ENCODE measurements at places on chromosomes 5 and 9.

- DNase-seq, result no peak
- no peaks in the 10 kb centered on the region for H3K27me3 ChIP-seq
- no peak overlapping the region for H3K4me3 ChIP-seq
- no peaks in the 10 kb centered on the region for H3K36me3 ChIP-seq
Measured at GRCh38 chr9:85055506-85056202, 386.1 kb downstream of the NTRK2 start.

GRCh38 chr5:86885489-86886230, 267.9 kb downstream of the COX7C start:
- DNase-seq, result no peak
- no peak overlapping the region for H3K4me3 ChIP-seq
- H3K27me3 ChIP-seq, result peaks cover 2% of the 10 kb centered on the region
- H3K36me3 ChIP-seq, result no peaks in the 10 kb centered on the region
- no peaks in the 10 kb centered on the region for H3K4me1 ChIP-seq

DNA sequence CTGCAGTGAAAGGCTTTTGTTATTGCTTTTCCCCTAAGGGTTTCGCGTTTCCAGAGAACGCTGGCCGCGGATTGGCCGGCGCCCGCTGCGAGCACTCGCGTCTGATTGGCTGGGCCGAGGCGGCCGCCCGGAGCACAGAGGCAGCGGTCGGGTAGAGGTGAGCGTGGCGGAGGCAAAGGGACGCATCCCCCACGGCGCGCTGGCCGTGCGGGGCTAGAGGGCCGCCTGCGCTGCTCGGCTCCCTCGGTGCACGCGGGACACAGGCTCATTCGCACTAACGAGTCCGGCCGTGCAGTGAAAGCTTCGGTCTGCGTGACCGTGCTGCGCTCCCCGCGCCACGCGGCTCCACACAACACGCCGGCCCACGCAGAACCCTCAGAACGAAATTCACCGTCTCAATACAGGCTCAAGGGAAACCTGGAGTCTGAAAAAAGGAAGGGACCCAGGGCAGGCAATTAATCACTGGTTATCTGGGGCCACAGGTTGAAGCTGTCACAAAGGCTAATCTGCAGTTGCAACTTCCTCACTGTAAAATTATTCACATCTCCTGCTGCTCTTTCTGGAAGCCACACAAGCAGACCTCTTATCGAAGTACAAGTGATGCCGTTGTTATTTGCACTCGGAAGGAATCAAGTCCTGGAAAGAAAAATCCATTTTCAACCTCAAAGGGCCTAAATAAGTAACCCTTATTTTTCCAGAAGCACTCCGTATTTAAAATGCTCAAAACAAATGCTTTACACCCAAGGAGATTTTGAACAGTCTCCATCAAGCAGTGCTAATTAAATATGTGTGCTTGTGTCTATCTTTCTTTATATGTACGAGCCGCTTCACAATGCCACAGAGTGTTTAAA, 94.6 kb downstream of the ZNF608 start:
- no peaks in the 10 kb centered on the region for H3K27me3 ChIP-seq
- H3K27ac ChIP-seq, result peak overlapping the region; percentile 72
- peaks cover 55% of the 10 kb centered on the region for H3K4me1 ChIP-seq
- DNase-seq, result peak; percentile 53
- peak overlapping the region; percentile 84 for H3K4me3 ChIP-seq
- peaks cover 7% of the 10 kb centered on the region for H3K36me3 ChIP-seq

- no peak overlapping the region for H3K4me3 ChIP-seq
- H3K4me1 ChIP-seq, result no peaks in the 10 kb centered on the region
- no peak for DNase-seq
- H3K36me3 ChIP-seq, result no peaks in the 10 kb centered on the region
- peaks cover 5% of the 10 kb centered on the region for H3K27me3 ChIP-seq
Measured at GRCh38 chr5:66888613-66889012, 292.4 kb downstream of the MAST4 start.

DNA sequence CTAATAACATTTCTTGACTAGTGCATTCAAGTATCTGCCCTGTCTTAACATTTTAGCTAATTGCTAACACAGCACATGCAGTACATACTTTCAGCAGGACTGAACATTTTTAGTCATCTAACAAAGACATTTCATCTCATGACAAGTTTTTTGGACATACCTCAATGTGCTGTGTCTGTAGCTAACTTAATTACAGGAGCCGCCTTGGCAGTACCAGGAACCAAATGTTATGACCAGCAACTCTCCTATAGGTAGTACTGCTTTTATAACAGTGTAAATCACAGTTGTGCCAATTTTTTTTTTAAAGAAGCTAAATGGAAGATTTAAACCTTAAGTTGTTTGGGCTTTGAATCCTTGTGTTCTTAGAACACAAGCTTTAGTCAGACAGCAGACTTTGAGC, 99.4 kb upstream of the SAP30L start:
- no peak overlapping the region for H3K4me3 ChIP-seq
- H3K36me3 ChIP-seq, result peaks cover 30% of the 10 kb centered on the region
- no peak overlapping the region for H3K27ac ChIP-seq
- no peaks in the 10 kb centered on the region for H3K27me3 ChIP-seq

DNA sequence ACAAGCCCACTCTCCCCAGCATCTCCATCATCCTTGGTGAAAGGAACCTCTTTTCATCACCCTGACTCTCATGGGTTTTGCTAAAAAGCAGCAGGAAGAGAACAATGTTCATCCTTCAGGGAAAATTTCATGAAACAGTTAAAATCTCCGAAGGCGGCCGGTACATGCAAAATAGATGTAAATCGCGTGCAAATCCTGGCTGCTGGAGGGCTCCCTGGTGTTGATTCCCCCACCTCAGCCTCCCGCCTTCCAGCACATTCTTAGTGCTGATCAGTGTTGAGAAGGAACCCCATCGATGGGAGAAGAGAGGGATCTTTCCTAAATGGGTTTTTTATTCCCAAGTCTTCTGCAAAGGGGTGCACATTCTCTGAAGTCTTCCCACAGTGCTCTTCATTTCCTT, 8.7 kb upstream of the GFI1B start:
- peaks cover 14% of the 10 kb centered on the region for H3K27me3 ChIP-seq
- H3K27ac ChIP-seq, result no peak overlapping the region
- H3K4me3 ChIP-seq, result no peak overlapping the region
- DNase-seq, result no peak
- peaks cover 4% of the 10 kb centered on the region for H3K4me1 ChIP-seq
- no peaks in the 10 kb centered on the region for H3K36me3 ChIP-seq

GRCh38 chr5:157142317-157143126, at the start of gene MED7:
TSS of gene MED7 (minus strand) at chr5:157142865. CDS start at chr5:157139431, 3,434 bp downstream.
- peak within 1 kb of the TSS; percentile 99 for H3K4me3 ChIP-seq
- H3K27me3 ChIP-seq, result no peaks in the 10 kb centered on the region

- H3K27ac ChIP-seq, result no peak overlapping the region
- DNase-seq, result no peak
- peaks cover 29% of the 10 kb centered on the region for H3K27me3 ChIP-seq
- no peaks in the 10 kb centered on the region for H3K36me3 ChIP-seq
- H3K4me1 ChIP-seq, result peaks cover 11% of the 10 kb centered on the region
Measured at GRCh38 chr5:95281226-95281625, 3.7 kb downstream of the MCTP1 start.

DNA sequence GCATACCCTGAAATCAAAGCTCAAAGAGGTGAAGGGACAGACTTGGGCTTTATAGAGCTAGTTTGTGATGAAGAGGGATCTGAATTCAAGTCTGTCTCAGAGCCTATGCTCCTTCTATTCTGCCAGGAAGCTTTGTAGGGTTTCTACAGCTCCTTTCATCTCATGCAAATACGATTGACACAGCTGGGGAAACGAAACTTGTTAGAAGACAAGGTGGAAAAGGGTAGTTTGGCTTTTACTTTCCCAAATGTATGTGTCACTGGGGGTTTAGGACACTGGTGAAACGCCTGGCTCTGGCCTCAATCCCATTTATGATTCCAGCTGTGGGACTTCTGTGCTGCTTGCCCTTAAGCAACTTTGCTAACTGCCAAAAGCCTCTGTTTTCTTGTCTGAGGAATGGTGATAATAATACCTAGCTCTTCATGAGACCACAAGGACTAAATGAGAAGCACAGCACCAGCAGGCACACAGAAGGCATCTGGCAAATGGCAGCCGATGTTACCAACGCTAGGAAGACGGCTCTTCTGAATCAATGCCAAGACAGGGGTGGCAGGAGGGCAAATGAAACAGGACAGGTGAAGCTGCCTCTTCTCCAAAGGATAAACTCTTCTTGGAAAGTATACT, 70.3 kb upstream of the EQTN start:
- peaks cover 2% of the 10 kb centered on the region for H3K36me3 ChIP-seq
- peak overlapping the region; percentile 65 for H3K4me3 ChIP-seq
- DNase-seq, result no peak
- peaks cover 69% of the 10 kb centered on the region for H3K4me1 ChIP-seq

GRCh38 chr5:132300577-132301343, 6.6 kb downstream of the SLC22A4 start:
- DNase-seq, result no peak
- H3K4me1 ChIP-seq, result peaks cover 2% of the 10 kb centered on the region
- H3K4me3 ChIP-seq, result no peak overlapping the region
- H3K36me3 ChIP-seq, result peaks cover 6% of the 10 kb centered on the region
- no peak overlapping the region for H3K27ac ChIP-seq

GRCh38 chr5:154485096-154485491, 7.1 kb upstream of the HAND1 start:
- no peak overlapping the region for H3K27ac ChIP-seq
- peaks cover 13% of the 10 kb centered on the region for H3K4me1 ChIP-seq
- H3K27me3 ChIP-seq, result peaks cover 83% of the 10 kb centered on the region
- DNase-seq, result no peak

- no peaks in the 10 kb centered on the region for H3K4me1 ChIP-seq
- H3K4me3 ChIP-seq, result no peak overlapping the region
- peaks cover 10% of the 10 kb centered on the region for H3K27me3 ChIP-seq
- no peak for DNase-seq
Measured at GRCh38 chr5:96080557-96080956, 118.9 kb upstream of the ELL2 start.

- no peaks in the 10 kb centered on the region for H3K4me1 ChIP-seq
- no peak overlapping the region for H3K4me3 ChIP-seq
- no peak for DNase-seq
- no peaks in the 10 kb centered on the region for H3K36me3 ChIP-seq
- H3K27ac ChIP-seq, result no peak overlapping the region
- H3K27me3 ChIP-seq, result no peaks in the 10 kb centered on the region
Measured at GRCh38 chr5:82855893-82856550, 221.2 kb downstream of the TMEM167A start.

DNA sequence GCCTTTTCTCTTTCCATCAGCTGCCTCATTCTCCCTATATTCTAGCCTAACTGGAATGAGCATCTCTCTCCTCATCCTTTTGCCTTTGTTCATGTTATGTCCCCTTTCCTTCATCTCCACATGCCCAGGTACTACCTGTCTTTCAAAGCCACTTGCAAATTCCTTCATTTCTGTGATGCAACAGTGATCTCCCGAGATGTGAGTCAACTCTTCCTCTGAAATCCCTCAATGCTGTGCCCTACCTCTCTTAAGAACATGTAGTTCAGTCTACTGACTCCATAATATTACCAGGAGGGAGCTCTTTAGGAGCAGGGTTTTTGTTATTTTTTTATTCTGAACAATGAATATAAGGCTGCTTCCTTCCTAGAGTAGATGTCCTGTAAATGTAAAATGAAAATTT, 91.6 kb downstream of the ZNF462 start:
- H3K27ac ChIP-seq, result no peak overlapping the region
- no peak overlapping the region for H3K4me3 ChIP-seq
- H3K27me3 ChIP-seq, result peaks cover 3% of the 10 kb centered on the region
- H3K4me1 ChIP-seq, result no peaks in the 10 kb centered on the region
- no peaks in the 10 kb centered on the region for H3K36me3 ChIP-seq

GRCh38 chr5:165739079-165739741, 2233.8 kb downstream of the MAT2B start:
- H3K36me3 ChIP-seq, result no peaks in the 10 kb centered on the region
- no peak for DNase-seq
- H3K4me1 ChIP-seq, result no peaks in the 10 kb centered on the region
- H3K4me3 ChIP-seq, result no peak overlapping the region
- no peaks in the 10 kb centered on the region for H3K27me3 ChIP-seq
- no peak overlapping the region for H3K27ac ChIP-seq

GRCh38 chr5:129664336-129664937, 83.5 kb upstream of the MINAR2 start:
- no peak overlapping the region for H3K4me3 ChIP-seq
- no peak overlapping the region for H3K27ac ChIP-seq
- H3K4me1 ChIP-seq, result no peaks in the 10 kb centered on the region
- no peaks in the 10 kb centered on the region for H3K27me3 ChIP-seq
- H3K36me3 ChIP-seq, result no peaks in the 10 kb centered on the region

DNA sequence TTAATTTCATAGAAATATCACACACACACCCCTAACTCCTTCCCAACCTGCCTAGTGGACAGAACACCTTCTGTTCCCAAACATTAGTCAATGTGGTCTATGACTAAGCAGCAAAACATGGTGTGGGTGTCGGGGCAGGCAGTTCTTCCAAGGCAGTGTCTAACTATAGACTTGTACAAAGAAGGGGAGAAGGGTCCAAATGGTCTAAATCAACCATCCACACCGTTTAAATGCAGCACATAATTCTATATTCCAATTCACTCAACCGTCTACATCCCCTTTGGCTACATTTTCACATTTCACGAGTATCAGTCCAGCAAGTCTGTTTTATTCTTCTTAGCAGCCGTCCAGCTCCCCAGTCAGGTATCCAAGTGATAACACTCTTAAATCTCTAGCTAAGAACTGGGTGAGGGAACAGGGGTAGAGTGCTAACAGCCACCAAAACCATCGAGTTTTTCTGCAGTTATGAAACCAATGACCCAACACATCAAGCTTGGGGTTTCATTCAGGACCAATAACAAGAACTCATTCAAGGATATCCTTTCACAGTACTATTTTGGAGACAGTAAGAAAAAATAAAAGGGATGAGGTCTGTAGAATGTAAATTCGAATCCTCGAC, 3.3 kb downstream of the ZNF608 start:
- no peak overlapping the region for H3K4me3 ChIP-seq
- no peak overlapping the region for H3K27ac ChIP-seq
- DNase-seq, result no peak
- H3K36me3 ChIP-seq, result peaks cover 13% of the 10 kb centered on the region
- no peaks in the 10 kb centered on the region for H3K27me3 ChIP-seq

DNA sequence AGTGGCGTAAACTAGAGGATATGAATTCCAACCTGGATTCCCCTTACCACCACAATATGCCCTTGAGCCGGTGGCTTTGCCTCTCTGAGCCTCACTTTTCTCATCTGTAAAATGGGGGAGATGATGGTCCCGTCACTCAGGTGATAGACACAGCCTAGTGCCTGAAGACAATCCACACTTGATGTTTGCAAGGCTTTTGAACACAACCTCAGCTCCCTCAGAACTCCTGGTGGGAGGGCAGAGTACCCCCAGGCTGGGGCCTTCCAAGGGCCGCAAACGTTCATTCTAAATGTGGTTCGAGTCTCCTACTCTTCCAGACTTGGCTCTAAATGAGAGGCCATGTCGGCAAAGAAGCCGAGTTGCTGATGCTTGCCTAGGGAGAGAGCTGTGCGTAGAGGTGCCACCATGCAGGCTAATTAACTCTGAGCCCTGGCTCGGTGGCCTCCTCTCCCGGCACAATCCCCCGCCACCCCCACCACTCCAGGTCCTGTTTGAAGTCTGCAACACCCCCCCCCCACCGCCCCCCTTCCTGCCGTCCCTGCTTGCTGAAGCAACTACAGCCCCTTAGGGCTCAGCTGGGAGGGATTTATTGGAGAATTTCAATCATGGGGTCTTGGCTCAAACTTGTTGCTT, 97.7 kb upstream of the LMX1B start:
- peaks cover 22% of the 10 kb centered on the region for H3K4me1 ChIP-seq
- H3K36me3 ChIP-seq, result no peaks in the 10 kb centered on the region
- H3K27me3 ChIP-seq, result peaks cover 45% of the 10 kb centered on the region

GRCh38 chr9:108109927-108110690, 620.5 kb upstream of the KLF4 start:
- H3K27me3 ChIP-seq, result no peaks in the 10 kb centered on the region
- H3K27ac ChIP-seq, result no peak overlapping the region
- H3K36me3 ChIP-seq, result no peaks in the 10 kb centered on the region
- no peak for DNase-seq
- H3K4me1 ChIP-seq, result no peaks in the 10 kb centered on the region

- no peak for DNase-seq
- no peak overlapping the region for H3K4me3 ChIP-seq
- H3K27ac ChIP-seq, result no peak overlapping the region
Measured at GRCh38 chr5:180259260-180259611, 32.6 kb downstream of the MAPK9 start.
